GM23248 (cell line): ENCODE measurements at places on chromosomes 3 and 15. TPM values are rescaled to one million over a fixed set of nuclear protein-coding genes. Genes with fewer than 3 reads are reported as not detected.

DNA sequence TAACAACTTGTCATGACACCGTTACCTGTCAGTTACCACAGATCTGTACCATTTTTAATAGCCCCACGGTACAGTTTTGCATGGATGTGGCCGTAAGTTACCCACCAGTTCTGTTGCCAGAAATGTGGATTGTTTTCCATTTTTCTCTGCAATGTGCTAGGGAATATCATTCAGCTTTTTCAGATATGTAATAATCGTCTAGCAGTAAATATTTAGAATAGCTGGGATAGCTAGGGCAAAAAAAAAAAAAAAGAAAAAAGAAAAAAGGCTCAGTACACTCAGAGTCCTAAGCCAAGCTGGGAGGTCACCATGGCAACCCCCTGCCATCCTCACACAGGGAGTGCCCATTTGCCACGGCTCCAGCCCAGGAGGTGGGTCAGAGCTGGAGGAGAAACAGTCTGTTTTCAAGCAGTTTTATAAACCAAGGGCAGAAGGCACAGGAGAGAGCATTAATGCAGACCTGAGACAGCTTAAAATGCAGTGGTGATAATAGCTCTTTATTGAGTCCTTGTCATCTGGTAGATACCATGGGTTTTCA, 25.2 kb downstream of the PAQR5 start:
- H3K4me1 ChIP-seq = no peaks in the 10 kb centered on the region
- H3K4me3 ChIP-seq = no peak overlapping the region
- no peak overlapping the region for H3K27ac ChIP-seq
- peak; percentile 10 for DNase-seq
- no peaks in the 10 kb centered on the region for H3K36me3 ChIP-seq

DNA sequence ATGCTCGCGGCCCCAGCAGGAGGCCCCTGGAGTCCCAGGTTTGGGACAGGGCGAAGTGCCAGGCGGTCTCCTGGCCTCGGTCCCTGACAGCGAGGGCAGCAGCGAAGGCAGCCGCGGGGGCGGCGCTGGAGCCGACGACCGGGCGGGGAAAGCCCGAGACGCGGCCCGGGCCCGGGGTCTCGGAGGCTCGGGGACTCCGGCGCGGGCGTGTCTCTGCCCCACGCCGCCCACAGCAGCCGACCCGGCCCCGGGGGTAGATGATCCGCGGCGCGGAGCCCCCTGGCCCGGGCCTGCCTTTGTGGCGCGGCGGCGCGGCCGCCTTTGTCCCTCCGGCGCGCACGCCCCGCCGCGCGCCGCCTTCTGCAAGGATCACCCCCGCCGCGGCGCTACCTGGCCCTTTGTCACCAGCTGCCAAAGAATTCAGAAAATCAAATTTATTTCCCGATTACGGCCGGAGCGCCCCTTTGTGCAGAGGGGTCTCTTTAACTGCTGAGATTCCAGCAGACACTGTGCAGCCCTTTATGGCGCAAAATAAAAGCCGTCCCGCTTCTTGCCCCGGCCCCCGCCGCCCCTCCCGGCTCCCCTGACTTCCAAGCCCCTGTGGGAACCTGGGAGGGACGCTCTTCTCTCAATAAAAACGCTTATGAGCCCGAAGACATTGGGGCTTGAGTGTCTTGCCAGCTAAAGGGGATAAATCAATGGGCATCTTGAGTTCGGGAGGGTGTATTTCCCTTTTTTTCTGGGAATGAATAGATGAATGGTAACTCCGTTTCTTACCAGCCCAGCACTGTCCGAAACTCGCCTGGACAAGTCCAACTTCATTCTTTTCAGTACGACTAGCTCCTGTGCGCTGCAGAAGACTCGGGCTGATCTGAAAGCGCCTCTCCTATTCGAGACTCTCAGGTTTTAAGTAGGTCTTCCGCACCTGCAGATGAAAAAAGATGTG, 68.4 kb downstream of the HES1 start:
- no peak overlapping the region for H3K27ac ChIP-seq
- H3K36me3 ChIP-seq = no peaks in the 10 kb centered on the region
- peaks cover 38% of the 10 kb centered on the region for H3K27me3 ChIP-seq

- no peak for DNase-seq
- no peaks in the 10 kb centered on the region for H3K27me3 ChIP-seq
- H3K4me3 ChIP-seq = no peak overlapping the region
- H3K36me3 ChIP-seq = no peaks in the 10 kb centered on the region
Observed at GRCh38 chr3:10365791-10366190, 44.9 kb upstream of the SEC13 start.

GRCh38 chr3:44301746-44302145, 36.8 kb upstream of the TCAIM start:
- H3K36me3 ChIP-seq = no peaks in the 10 kb centered on the region
- H3K27ac ChIP-seq = no peak overlapping the region
- H3K4me3 ChIP-seq = no peak overlapping the region

DNA sequence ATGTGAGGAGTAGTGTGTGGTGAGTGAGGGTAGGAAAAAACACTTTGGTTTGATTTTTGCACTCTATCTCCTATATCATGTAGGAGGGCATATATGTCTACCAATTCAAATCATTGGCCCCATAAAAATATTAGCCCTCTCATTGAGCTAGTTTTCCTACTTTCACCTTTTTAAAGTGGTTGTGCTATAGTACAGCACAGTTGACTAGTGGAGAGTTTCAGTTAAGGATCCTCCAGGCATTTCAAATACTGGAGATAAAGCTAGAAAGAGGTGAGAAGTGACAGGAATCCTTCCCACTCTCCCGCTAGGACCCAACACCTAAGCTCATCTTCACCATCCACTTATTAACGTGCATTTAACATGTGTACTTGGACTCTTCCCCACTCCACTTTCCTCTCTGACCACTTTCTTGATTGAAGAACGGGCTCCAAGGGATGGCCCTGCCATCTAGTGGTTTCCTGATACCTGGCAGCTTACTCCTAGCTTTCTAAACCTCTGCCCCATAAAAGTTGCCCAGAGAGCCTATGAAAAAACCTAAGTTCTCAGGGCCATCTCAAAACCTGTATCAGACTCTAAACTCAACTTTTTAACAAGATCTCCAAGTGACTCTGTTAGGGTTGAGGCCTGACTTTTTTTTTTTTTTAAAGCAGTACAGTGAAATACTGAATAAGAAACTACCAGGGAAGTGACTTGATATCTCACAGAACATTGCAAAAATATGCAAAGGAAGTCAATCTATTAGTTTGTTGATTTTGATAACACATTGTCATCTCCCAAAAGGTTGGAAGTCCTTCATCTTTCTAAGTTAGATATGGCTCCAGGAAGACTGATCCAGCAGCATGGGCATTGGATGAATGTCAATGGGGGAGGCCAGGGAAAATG, 17.9 kb downstream of the IL12A start:
- no peaks in the 10 kb centered on the region for H3K36me3 ChIP-seq
- no peak overlapping the region for H3K27ac ChIP-seq
- H3K4me3 ChIP-seq = no peak overlapping the region
- no peaks in the 10 kb centered on the region for H3K4me1 ChIP-seq
- H3K27me3 ChIP-seq = no peaks in the 10 kb centered on the region

- no peaks in the 10 kb centered on the region for H3K36me3 ChIP-seq
- peak; percentile 78 for DNase-seq
- H3K27me3 ChIP-seq = no peaks in the 10 kb centered on the region
- peaks cover 26% of the 10 kb centered on the region for H3K4me1 ChIP-seq
Observed at GRCh38 chr15:100686021-100686724, 83.8 kb downstream of the ASB7 start.

DNA sequence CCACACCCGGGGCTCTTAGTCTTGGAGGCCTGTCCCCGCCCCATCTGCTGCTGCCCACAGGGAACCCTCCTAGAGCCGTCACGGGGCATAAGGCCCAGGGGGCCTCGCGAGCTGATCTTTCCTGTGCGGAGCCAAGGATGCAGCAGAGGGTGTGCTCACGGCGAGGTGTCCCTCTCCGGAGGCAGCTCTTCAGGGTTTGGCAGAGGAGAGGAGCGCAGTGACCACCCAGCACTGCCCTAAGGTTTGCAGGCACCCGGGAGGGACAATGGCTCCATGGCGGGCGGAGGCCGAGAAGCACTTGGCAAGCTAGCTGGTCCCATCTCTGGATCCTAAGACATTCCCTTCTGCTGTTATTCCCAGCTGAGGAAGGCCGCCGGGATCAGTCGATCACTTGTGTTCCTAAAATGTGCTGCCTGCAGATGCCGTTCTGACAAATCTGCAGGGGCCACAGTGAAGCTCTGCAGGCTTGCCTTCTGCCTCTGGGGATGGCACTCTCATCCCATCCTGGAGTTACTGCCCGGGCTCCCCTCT, 47.4 kb upstream of the PCSK6 start:
- no peak for DNase-seq
- H3K27ac ChIP-seq = no peak overlapping the region
- no peaks in the 10 kb centered on the region for H3K4me1 ChIP-seq
- no peak overlapping the region for H3K4me3 ChIP-seq

GRCh38 chr3:185058796-185059195, 94.1 kb downstream of the C3orf70 start:
- H3K27me3 ChIP-seq = no peaks in the 10 kb centered on the region
- DNase-seq = no peak
- no peaks in the 10 kb centered on the region for H3K4me1 ChIP-seq
- no peak overlapping the region for H3K27ac ChIP-seq
- H3K4me3 ChIP-seq = no peak overlapping the region

GRCh38 chr15:101088788-101089578, 162.9 kb downstream of the CHSY1 start:
- no peaks in the 10 kb centered on the region for H3K36me3 ChIP-seq
- H3K4me1 ChIP-seq = peaks cover 4% of the 10 kb centered on the region; the same call in 1 of the 2 replicates
- DNase-seq = peak; percentile 79
- H3K27me3 ChIP-seq = no peaks in the 10 kb centered on the region

DNA sequence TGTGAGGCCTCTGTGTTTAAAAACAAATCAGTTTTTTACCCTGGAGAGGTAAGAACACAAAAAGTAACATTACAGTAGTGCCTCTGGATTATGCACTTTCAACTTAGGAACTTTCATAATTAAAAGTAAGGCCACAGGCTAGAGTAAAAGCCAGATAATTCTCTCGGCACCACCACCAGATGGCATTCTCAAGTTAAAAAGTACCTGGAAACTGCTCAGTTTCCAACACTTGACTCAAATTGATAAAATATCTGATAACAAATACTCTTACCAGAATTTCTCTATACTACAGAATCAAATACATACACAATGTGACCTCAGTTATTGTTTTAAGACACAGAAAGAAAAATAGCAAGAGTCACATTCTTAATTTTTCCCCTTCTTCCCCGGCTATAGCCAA, 19.9 kb downstream of the SPICE1 start:
- H3K27me3 ChIP-seq = no peaks in the 10 kb centered on the region
- peaks cover 17% of the 10 kb centered on the region for H3K4me1 ChIP-seq
- no peak overlapping the region for H3K27ac ChIP-seq
- DNase-seq = peak; percentile 30
- peaks cover 9% of the 10 kb centered on the region; the same call in 1 of the 2 replicates for H3K36me3 ChIP-seq
- H3K4me3 ChIP-seq = no peak overlapping the region

- H3K4me1 ChIP-seq = no peaks in the 10 kb centered on the region
- DNase-seq = no peak
- H3K27ac ChIP-seq = no peak overlapping the region
- H3K4me3 ChIP-seq = no peak overlapping the region
- no peaks in the 10 kb centered on the region for H3K36me3 ChIP-seq
- 0 out of 2 replicates have a peak, but pooled peaks cover 5% of the 10 kb centered on the region for H3K27me3 ChIP-seq
Observed at GRCh38 chr15:84037301-84037700, 198.3 kb upstream of the GOLGA6L4 start.

- DNase-seq = no peak
- H3K27me3 ChIP-seq = peaks cover 58% of the 10 kb centered on the region
- no peak overlapping the region for H3K4me3 ChIP-seq
- no peaks in the 10 kb centered on the region for H3K36me3 ChIP-seq
- H3K27ac ChIP-seq = no peak overlapping the region
Observed at GRCh38 chr3:55755516-55756205, 268.6 kb upstream of the WNT5A start.

DNA sequence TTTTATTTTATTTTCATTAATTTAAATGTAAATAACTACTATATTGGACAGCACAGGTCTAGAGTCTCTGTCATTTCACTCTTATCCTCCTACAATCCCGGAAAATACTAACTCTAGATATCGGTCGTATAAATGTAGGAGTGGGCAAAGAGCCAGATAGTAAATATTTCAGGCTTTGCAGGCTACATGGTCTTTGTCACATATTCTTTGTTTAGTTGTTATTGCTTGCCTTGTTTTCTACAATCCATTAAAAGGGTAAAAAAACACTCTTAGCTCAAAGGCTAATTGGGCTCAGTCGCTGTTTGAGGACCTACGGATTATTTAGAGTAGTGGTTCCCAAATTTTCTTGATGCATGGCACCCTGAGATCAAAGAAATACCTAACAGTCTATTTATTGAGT, 1.7 kb downstream of the KNL1 start:
- H3K4me1 ChIP-seq = no peaks in the 10 kb centered on the region
- H3K27ac ChIP-seq = no peak overlapping the region
- H3K36me3 ChIP-seq = no peaks in the 10 kb centered on the region
- H3K4me3 ChIP-seq = peak overlapping the region; percentile 93; the same call in 1 of the 2 replicates

- H3K27ac ChIP-seq = no peak overlapping the region
- no peaks in the 10 kb centered on the region for H3K36me3 ChIP-seq
- no peak for DNase-seq
Observed at GRCh38 chr3:171784387-171784786, 25.9 kb downstream of the PLD1 start.

DNA sequence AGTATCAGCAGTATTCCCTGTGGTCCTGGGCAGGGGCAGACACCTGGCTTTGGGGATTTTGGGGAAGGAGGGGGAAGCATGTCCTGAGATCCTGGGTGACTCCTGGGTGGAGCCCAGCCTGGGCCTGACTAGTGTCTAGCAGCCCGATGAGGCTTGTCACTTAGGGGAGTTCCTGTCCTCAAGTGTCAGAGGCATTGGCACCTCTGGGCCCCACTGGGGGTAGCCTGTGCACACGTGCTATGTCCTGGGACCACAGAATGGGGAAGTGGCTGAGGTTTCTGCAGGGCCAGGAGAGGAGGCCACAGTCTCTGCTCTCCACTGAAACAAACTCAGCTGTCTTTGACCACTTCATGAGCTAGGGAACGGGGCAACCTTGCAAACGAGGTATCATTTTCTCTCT, 31.5 kb upstream of the ADCY5 start:
- peaks cover 31% of the 10 kb centered on the region for H3K27me3 ChIP-seq
- H3K4me3 ChIP-seq = no peak overlapping the region
- DNase-seq = no peak
- no peak overlapping the region for H3K27ac ChIP-seq
- no peaks in the 10 kb centered on the region for H3K36me3 ChIP-seq

GRCh38 chr3:17412950-17413530, 329.4 kb downstream of the TBC1D5 start:
- DNase-seq = peak; percentile 73
- no peaks in the 10 kb centered on the region for H3K4me1 ChIP-seq
- H3K27ac ChIP-seq = no peak overlapping the region
- no peaks in the 10 kb centered on the region for H3K36me3 ChIP-seq
- no peaks in the 10 kb centered on the region for H3K27me3 ChIP-seq

- DNase-seq = no peak
- no peaks in the 10 kb centered on the region for H3K4me1 ChIP-seq
- peaks cover 16% of the 10 kb centered on the region for H3K27me3 ChIP-seq
- H3K4me3 ChIP-seq = no peak overlapping the region
Observed at GRCh38 chr3:127899766-127900165, 15.3 kb upstream of the KBTBD12 start.

- H3K4me1 ChIP-seq = no peaks in the 10 kb centered on the region
- H3K4me3 ChIP-seq = no peak overlapping the region
- H3K27ac ChIP-seq = no peak overlapping the region
- no peak for DNase-seq
Observed at GRCh38 chr3:13142552-13143380, 69.5 kb upstream of the IQSEC1 start.

Gene ROBO1
- polyA plus RNA-seq = 17.9 and 18.8 TPM in 2 replicates

Gene ISL2
- polyA plus RNA-seq = 0.68 and 0.98 TPM in 2 replicates

Gene CTXN2
- polyA plus RNA-seq = not detected in 2 replicates

Gene CCRL2
- polyA plus RNA-seq = not detected in 2 replicates

Gene MITF
- 2.0 and 2.1 TPM in 2 replicates for polyA plus RNA-seq
